ENCODE measurements at places on chromosomes 12 and 14.

DNA sequence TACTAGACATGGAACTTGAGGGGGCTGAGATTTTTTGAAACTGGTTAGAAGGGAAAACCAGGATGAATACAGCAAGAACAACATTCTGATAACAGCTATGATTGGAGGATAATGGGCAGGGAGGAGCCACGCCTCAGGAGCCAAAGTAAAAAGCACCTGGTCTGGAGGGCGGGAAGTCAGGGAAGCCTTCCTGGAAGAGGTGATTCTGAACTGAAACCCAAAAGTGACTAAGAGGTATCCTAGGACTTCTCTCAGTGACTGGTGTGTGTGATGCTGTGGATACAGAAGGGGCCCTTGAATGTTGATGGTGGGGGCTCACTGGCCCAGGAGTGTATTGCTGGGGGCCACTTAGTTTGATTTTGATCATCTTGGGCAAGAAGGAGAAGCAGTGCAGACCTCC is 18.8 kb upstream of the GPR68 start:
- DNase-seq, result no peak

DNA sequence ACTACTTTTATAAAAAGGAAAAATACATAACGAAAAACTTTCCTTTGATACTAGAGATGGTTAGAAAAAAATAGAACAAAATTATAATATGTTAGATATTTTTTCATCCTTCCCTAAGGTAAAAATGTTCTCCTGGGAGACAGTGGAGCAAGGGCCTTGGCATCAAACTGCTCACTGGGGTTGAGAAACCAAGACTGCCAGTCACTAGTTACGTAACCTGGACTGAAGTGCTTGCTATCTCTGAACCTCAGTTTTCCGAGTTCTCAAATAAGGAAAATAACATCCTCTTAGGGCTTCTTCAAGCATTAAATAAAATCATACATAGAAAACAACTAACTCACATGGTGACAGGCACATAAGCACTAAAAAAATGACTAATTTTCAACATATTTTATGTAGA is 48.2 kb upstream of the FRMD6 start:
- DNase-seq, result no peak

GRCh38 chr14:74974364-74975058 is 19.1 kb upstream of the PGF start:
- DNase-seq, result no peak

DNA sequence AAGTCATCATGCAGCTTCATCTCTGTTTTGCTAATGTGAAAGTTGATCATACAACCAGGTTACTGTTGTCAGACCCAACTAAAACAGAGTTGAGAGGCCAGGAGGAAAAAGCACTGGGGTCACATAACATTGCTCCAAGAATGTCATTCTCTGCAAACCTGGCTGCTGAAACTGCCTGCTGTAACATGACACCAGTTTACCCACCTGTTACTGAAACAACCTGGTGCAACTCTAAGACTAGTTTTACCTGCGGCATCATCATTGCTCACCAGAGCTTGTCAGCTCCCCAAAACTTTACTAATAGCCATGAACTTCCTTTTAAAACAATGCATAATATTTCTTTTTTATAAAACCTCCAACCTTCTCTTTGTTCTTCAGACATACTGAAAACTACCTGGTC is 30.7 kb upstream of the DEGS2 start:
- DNase-seq, result no peak

DNA sequence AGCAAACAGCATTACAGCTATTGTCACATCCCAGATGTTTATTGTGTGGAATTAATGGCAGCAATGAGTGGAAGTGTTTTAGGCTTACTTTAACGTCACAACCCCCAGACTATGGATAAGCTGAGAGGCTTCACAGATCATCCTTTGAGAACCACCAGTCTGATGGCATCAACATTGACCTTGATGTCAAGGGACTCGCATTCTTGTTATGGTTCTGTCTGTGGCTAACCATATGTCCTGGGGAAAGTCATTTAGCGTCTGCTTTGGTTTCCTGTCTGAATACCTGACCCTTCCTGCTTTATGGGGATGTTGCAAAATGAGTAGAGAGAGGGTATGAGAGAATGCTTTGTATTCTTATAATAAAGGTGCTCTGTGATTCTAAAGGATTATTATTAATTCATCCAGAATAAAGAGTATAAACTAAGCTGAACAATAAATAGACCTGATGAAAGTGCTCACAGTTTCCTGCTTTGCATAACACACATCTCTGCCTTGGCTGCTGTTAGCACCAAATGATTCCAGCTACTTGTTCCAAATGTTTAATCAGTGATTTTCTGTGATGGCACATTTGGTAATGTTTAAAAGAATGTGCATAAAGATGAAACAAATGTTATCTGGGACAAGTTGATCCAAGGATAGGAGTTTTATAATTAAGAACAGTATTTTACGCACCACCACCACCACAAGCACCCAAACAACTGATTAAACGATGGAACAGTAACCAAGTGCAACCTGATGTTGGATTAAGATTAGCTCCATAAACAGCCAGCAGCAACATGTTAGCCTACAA is 116.9 kb upstream of the LRIG3 start:
- DNase-seq, result no peak

- no peak for DNase-seq
Observed at GRCh38 chr14:69288011-69288771, 28.2 kb downstream of the GALNT16 start.

- DNase-seq, result no peak
Observed at GRCh38 chr14:105531894-105532623, 5.7 kb downstream of the TMEM121 start.

DNA sequence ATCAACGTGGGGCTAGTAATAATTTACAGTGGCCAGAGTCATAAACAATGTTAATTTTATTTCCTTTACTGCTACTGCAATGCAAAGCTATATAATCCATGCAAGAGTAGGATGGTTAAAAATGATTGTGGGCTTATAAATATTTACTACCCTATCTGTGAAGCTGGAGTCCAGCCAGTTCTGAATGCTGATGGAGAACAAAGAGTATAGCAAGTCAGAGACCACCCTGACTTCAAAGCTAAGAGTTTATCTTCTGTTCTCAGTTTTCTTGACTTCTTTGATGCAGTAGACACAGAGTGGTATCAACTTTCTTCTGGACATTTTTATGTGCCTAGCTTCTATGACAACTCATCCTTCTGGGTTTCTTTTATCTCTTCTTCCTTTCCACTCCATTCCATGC is 34.0 kb upstream of the OVCH1 start:
- no peak for DNase-seq

- DNase-seq, result no peak
Observed at GRCh38 chr12:109557805-109558204, 15.5 kb downstream of the MMAB start.

DNA sequence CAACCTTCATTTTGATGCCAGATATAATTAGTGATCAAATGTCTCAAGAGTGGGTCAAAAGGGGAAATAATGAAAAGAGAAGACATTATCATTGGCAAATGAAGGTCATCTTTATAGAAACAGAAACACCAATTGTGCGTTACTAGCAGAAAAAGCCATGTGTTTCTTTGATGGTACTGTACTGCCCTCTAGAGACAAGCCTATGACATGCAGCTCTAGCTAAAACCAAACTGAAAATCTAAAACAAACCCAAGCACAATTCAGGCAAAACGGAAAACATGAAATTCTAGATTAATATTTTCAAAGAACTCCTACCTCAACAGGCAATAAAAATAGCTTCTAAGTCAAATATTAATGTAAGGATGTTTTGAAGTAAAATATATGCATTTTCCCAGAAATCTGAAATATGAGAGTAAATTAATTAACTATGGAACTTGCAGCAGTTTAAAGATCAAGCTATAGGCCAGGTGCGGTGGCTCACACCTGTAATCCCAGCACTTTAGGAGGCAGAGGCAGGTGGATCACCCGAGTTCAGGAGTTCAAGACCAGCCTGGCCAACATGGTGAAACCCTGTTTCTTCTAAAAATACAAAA is 115.4 kb downstream of the KLHL28 start:
- no peak for DNase-seq

DNA sequence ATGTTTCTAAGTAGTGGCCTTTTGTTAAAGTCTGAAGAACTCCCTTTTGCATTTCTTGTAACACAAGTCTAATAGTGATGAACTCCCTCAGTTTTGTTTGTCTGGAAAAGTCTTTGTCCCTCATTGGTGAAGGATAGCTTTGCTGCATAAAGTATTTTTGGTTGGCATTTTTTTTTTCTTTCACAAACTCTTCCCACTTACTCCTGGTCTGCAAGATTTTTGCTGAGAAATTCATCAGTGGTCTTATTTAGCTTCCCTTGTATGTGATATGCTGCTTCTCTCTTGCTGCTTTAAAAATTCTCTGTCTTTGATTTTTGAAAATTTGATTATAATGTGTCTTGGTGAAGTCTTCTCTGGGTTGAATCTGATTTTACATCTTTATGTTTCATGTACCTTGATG is 22.7 kb downstream of the TRMT5 start:
- no peak for DNase-seq

GRCh38 chr12:62738616-62739015 is 196.3 kb downstream of the PPM1H start:
- DNase-seq, result no peak

GRCh38 chr12:22443379-22444316 is 100.7 kb downstream of the C2CD5 start:
- no peak for DNase-seq

GRCh38 chr14:74161526-74162158 is 76.9 kb downstream of the LIN52 start:
- DNase-seq, result no peak

GRCh38 chr12:68455691-68456345 is 123.7 kb upstream of the MDM1 start:
- DNase-seq, result no peak

- DNase-seq, result no peak
Observed at GRCh38 chr12:112370199-112370598, 12.0 kb downstream of the HECTD4 start.

- no peak for DNase-seq
Observed at GRCh38 chr12:118404876-118405521, 28.6 kb downstream of the SUDS3 start.

- DNase-seq, result no peak
Observed at GRCh38 chr12:51441583-51441982, 17.0 kb downstream of the SLC4A8 start.

GRCh38 chr14:64812412-64812811 is 67.3 kb downstream of the SPTB start:
- no peak for DNase-seq

DNA sequence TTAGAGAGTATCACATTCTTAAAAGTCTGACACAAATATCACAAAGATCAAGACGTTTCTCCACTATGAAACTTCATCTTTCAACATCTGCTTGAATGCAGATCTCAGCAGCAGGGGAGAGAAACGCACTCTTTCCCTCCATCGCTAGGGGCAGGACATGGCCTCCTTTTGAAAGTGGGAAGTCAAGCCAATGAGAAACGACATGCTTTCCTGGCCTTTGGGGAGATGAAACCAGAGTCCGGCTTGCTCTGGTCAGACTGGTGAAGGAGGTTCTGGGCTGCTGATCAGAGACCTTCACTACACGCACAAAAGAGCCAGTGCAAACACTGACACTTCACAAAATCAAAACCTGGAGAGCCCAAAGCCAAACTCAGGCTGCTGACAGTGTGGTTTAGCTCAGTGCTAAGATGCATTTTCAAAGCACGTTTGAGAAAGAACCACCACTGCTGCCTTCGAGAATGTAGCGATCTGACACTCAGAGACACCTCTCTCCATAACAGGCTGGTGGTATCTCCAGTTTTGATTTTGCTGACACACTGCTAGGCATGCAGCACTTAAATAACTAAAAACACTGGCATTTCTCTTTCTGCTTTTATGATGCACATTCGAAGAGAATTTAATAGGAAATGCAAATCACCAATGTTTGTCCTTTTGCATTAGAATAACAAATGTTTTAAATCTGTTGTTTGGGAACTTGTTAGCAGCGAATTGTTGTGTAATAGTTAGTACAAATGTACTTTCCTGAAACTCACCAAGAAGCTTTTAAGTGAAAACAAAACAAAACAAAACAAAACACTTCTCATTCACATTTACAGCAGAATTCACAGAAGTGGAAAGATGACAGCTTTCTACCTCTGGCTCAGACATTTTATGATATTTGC is 93.9 kb upstream of the OVCH1 start:
- DNase-seq, result no peak

DNA sequence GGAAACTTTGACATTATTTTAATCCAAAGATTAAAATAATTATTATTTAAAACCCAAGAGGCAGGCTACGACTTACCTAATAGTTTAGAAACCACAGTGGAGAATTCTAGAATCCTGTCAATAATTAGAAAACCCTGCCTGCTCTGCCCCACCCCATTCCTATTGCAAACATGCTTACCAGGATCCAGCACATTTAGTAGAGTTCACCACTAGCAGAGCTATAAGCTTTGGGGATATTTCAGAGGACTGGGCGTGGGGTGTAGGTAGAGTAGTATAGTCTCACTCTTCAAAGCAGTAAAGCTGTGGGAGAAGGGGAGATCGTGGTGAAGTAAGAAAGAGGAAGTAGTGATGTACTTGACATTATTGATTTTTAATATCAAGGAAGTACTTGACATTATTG is 100.3 kb downstream of the FIGNL2 start:
- DNase-seq, result no peak

GRCh38 chr14:105087963-105088811 is 23.0 kb upstream of the GPR132 start:
- no peak for DNase-seq

- no peak for DNase-seq
Observed at GRCh38 chr12:114430306-114430705, 24.4 kb upstream of the TBX5 start.

GRCh38 chr14:20799456-20799891 is 3.2 kb downstream of the RNASE1 start:
- DNase-seq, result no peak

GRCh38 chr12:12046401-12046800 is 24.3 kb upstream of the BCL2L14 start:
- no peak for DNase-seq

GRCh38 chr12:83985084-83985483 is 927.5 kb downstream of the SLC6A15 start:
- DNase-seq, result no peak

DNA sequence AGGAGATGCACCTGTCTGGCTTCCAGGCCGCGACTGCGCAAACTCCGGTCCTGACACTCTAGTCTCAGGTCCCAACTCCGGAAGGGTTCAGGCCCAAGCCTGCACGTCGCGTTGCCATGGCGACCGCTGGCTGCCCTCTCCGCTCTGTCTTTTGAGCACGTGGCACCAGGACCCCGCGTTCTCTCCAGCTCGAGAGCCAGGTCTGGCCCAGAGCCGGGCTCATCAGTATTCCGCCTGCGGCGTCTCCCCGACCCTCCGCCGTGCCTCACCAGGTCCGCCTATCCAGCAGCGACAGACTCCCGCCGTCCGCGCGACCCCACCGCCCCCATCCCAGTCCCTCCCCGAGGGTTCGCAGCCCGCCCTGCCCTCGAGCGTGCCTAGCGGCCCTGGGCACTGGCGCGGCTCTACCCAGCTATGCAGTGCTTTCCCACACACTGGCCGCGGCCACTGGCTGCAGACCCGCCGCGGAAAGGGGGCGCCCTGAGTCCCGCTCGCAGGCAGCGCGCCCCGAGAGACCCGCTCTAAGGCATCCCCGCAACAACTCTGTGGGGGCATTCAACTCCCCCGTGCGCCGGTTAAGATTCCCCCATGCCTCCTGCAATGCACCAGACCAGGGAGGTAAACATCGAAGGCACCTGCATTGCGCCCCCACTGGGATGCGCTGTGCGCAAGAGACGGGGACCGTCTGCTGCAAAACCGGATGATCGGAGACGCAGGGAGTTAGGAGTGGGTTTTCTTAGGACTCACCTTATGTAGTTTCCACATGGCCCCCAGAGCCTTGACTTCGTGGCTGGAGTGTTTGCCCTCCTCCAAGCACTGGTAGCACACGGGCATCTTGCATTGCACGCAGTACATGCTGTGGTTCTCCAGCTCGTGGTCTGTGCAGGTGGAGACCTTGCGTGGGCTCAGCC is 1.3 kb downstream of the TRIM9 start:
- DNase-seq, result no peak

GRCh38 chr14:21219561-21220111 is 49.6 kb downstream of the HNRNPC start:
- DNase-seq, result no peak

Data from cortex of kidney (tissue), 1 donor.